ENCODE measurements at places on chromosomes 11 and 22.

GRCh38 chr22:49643998-49644397 lies 183.7 kb downstream of the BRD1 start:
- no peak for DNase-seq

- no peak for DNase-seq
These were observed 3.4 kb downstream of the PTPRJ start for GRCh38 chr11:47983464-47984397.

DNA sequence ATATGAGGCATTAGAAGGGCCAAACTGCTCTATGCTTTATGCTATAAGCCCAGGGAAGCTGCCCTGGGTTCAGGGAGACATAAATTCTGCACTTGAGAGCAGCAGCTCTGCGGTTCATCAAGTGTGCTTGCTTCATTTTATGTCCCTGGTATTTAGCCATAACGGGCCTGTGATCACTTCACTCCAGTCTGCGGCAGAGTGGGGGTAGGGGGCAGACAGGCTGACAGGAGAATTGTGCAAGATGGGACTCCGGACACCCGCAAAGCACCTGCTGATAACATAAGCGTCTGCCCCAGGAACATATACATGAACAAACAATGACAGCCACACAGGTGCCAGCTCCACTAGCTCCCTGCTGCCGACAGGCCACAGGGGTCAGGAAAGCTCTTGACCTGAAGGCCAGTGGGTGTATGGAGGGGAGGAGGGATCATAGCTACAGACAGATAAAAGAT lies 56.1 kb downstream of the SMCO4 start:
- no peak for DNase-seq

DNA sequence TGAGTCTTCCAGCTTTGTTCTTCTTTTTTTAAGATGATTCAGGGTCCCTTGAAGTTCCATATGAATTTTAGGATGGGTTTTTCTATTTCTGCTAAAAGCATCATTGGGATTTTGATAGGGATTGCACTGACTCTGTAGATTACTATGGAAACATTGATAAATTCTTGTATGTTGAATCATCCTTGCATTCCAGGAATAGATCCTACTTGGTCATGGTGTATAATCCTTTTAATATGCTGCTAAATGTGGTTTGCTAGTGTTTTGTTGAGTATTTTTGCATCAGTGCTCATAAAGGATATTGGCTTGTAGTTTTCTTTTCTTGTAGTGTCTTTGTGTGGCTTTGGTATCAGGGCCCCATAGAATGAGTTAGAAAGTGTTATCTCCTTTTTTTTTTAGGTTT lies 34.9 kb upstream of the PHOX2A start:
- DNase-seq = no peak

GRCh38 chr11:118610225-118610772 lies 2.9 kb downstream of the PHLDB1 start:
- DNase-seq = peak; percentile 75

GRCh38 chr11:33709466-33709865 lies 8.8 kb upstream of the C11orf91 start:
- no peak for DNase-seq

DNA sequence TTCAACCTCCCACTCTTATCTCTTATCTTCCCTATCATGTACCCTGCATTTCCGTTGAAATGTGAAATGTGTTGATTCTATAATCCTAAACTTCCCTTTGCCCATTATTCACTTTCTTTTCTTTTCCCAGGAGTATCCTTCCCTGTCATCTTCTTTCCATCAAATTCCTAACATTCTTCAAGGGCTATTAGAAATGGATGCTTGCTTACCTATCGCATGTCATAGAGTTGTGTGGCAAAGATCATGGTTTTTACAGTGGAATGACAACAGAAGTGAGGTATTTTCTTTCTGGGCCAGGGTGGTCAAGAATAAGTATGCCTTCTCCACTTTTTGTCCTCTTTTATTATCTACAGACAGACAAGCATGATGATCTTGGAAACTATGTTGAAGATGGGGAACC lies 124.4 kb upstream of the SLC5A12 start:
- DNase-seq = no peak

DNA sequence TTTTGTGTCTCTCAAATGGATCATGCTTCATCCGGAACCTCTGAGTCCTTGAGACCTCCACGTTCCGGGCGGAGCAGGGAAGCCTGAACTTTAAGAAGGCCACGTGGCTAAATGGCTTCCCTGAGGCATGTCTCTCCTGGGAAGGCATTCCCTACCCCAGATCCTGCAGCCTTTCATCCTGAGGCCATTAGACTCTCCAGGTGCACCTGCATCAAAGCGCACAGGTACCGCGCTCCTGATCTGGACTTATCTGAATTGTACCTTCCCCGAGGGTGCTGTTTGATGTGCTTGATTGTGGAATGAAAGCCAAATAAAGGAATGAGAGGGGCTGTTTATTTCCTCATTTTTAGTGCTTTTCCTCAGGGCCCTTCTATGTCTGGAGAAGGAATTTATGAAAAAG lies 22.5 kb downstream of the C22orf31 start:
- DNase-seq = no peak

- DNase-seq = no peak
These were observed 17.8 kb downstream of the FRMD8 start for GRCh38 chr11:65404210-65404609.

- peak; percentile 81 for DNase-seq
These were observed 53.3 kb upstream of the ADA2 start for GRCh38 chr22:17272511-17272991.

GRCh38 chr22:50090412-50090714 lies 557 bp downstream of the MOV10L1 start:
- DNase-seq = no peak

DNA sequence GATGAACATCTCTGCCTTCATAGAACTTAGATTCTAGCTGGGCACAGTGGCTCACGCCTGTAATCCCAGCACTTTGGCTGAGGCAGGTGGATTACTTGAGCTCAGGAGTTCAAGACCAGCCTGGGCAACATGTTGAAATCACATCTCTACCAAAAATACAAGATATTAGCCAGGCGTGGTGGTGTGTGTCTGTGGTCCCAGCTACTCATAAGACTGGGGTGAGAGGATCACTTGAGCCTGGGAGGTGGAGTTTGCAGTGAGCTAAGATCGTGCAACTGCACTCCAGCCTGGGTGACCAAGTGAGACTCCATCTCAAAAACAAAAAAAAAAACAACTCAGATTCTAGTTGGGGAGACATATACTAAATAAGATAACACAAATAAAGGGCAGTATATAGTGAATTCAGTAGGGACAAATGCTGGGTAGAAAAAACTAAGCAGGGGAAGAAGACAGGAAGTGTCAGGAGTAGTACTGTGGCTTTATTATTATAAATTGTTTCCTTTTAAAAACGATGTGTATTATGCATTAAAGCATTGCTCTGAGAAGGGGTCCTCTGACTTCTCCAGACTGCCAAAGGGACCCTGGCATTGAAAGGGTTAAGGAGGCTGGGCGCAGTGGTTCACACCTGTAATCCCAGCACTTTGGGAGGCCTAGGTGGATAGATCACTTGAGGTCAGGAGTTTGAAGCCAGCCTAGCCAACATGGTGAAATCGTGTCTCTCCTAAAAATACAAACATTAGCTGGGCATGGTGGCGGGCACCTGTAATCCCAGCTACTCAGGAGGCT lies 46.7 kb downstream of the PACS1 start:
- no peak for DNase-seq

- DNase-seq = peak; percentile 37
These were observed 154.3 kb upstream of the B3GAT1 start for GRCh38 chr11:134566311-134566710.

DNA sequence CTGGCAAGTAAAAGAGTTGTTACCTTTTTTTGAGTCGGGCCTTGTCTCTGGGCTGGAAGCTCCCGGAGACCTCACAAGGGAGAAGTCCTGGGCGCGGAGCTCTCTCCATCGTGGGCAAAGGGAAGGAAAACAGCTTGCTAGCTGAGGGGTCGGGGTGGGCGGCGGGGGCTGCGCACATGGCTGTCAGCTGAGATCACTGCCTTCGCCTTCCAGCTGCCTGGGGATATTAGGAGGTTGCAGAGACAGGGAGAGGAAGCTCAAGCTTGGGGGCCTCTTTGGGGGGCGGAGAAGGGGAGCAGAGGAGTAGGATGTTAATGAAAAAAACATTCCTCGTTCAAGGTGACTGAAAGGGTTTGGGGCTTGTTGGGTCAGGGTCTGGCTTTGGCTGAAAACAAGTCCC lies 49.2 kb upstream of the ALX4 start:
- no peak for DNase-seq

GRCh38 chr11:116311206-116311605 lies 461.6 kb downstream of the BUD13 start:
- DNase-seq = no peak

DNA sequence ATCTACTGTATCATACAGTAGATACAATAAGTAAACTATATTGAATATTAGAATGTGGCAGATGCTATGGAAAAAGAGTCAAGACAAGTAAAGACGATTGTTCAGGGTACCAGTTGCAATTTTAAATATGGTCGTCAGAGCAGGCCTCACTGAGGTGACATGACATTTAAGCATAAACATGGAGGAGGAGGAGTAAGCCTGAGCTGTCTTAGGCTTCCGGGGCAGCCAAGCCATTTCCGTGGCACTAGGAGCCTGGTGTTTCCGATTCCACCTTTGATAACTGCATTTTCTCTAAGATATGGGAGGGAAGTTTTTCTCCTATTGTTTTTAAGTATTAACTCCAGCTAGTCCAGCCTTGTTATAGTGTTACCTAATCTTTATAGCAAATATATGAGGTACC lies 14.5 kb downstream of the PIK3IP1 start:
- no peak for DNase-seq

- peak; percentile 90 for DNase-seq
These were observed 419 bp downstream of the ANKRD54 start for GRCh38 chr22:37843741-37844089.

DNA sequence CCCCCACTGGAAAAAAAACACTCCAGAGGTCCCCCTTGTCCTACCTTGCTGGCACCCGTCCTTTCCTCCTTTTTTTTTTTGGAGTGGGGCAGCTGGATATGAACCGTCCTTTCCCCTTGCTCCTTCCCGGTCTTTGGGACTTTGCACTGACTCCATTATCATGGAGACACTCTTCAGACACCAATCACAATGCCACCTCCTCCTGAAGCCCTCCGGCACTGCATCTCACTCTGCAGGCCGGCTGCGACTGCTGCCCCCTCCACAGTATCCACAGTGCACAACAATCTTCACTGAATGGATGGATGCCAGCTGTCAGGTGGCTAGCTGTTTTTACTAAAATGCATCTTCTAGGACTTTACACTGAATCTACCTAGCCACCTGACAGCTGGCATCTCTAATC lies 12.7 kb upstream of the RGL4 start:
- no peak for DNase-seq

GRCh38 chr22:19576460-19577421 lies 52.5 kb upstream of the CLDN5 start:
- peak; percentile 76 for DNase-seq

DNA sequence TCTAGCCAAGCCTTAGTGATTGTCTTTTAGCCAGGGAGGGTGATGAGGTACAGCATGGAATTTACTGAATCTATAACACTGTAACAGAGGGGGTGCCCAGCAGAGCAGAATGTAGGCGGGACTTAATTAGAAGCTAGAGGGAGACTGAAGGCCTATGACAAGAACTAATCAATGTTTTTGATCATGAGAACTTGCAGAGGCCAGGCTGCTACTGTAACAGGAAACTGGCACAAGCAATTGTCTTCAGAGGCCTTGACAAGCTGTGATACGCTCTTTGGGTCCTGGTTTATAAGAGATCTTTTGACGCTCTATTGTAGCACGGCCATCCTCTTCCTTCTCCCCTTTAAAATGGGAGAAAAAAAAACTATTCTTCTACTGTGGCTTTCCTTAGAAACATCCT lies 1297.3 kb downstream of the JRKL start:
- DNase-seq = no peak

GRCh38 chr11:827897-828192 lies at the start of gene CRACR2B:
TSS of gene CRACR2B (plus strand) at chr11:827919. CDS start at chr11:828608, 689 bp downstream.
- no peak for DNase-seq

DNA sequence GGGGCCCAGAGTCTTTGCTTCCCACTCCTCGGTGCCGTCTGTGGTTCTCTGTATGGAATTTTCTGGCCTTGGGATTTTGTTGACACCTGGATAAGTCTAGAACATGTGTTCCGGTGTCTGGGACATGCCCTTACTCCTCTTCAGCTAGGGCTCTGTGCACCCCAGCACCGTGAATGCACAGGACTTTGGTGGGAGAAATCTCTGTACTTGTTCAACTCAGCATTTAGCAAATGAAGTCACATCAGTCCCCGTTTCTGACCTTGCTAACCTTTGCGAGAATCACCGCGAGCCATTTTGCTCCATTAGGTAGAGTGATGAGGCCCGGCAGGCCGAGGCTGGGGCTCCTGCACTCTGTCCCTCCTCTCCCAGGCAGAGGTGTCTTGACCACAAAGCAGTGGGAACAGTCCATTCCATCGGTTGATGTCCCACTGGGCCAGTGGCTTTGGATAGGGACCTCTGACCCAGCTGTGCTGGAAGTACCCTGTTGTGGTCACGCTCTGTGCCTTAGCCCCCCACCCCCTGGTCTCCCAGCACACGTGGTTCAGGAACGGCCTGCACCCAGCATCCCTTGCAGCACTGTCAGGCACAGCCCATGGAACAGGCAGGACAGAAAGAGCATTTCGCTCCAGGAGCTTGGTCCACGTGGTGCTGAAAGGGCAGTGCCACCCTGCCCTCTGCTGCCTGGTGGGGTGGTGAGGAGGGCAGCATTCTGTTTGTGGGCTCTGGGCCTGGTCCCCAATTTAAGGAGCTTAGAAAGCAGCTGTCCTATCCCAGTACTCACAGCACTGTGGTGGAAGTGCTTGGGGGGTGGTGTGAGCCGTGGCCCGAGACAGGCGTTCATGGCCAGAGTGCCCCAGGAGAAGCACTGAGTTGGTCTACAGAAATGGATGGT lies 73.4 kb downstream of the MED15 start:
- DNase-seq = no peak

- no peak for DNase-seq
These were observed 8.2 kb upstream of the YWHAH start for GRCh38 chr22:31935961-31936635.

DNA sequence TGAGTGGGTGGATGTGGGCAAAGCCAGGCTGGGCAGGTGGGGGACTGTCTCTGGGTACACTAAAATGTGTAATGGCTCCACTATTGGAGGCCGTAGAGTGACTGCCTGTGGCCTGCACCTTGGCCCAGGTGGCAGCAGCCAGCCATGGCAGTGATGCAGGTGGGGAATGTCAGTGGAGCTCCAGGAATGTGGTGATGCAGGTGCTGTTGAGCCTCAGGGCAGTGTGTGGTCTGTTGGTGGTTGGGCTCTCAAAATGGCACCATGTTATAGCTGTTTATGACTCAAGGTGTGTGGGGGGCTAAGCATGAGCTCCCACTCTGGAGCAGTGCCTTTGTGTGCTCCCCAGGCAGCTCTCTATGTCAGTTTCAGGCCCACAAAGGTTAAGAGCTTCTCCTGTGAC lies 40.2 kb upstream of the CCDC90B start:
- no peak for DNase-seq

GRCh38 chr11:132610216-132610615 lies 922.1 kb downstream of the OPCML start:
- DNase-seq = no peak

- DNase-seq = no peak
These were observed 1078.9 kb downstream of the OPCML start for GRCh38 chr11:132453406-132453805.

Data from H7 (cell line).